ENCODE measurements at places on chromosomes 2 and 18.

GRCh38 chr2:126864861-126865260 is 33.8 kb upstream of the TEX51 start:
- no peak for DNase-seq

DNA sequence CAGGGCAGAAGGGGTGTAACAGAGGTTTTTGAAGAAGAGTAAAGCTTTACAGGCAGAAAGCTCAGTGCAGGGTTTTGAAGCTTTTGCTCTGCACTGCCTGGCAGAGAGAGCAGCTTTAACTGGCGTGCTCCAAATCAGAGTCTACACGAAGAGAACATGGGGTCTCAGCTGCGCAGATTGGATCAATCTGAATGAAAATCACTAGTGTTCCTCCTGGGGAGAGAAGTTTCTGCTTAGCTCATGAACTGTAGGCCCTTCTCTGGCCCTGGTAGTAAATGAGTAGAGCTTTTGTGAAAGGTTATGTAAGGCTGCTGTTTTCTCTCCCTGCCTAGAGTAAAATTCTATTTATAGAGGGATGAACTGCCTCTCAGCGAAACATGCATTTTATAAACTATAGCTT is 13.6 kb downstream of the DCC start:
- no peak for DNase-seq

GRCh38 chr2:146602383-146602782 is 1242.4 kb upstream of the ACVR2A start:
- no peak for DNase-seq

GRCh38 chr2:173828189-173829142 is 136.7 kb downstream of the SP3 start:
- no peak for DNase-seq

DNA sequence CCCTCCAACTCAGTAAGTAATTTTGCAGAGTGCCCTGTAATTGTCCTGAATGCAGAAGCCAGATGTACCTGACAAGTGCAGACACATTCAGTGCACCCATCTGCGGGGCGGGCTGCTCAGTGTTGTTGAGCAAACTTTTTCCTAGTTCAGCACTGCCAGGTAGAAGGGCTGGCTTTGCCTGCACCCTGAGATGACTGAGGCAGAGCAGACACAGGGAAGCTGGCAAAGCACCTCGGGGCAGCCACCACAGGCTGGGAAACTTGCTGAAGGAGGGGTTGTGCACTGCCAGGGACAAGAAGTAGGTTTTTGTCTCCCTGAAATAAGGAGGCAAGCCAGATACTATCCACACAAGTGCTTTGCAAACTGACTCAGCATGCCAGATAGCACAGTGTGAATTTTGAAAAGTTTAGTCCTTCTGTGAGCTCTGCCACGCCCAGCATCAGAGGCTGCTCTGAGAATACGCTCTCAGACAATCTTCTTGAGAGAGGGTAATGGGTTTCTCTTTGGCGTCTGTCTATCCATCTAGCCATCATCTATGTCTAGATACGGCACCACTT is 62.3 kb downstream of the SOWAHC start:
- no peak for DNase-seq

DNA sequence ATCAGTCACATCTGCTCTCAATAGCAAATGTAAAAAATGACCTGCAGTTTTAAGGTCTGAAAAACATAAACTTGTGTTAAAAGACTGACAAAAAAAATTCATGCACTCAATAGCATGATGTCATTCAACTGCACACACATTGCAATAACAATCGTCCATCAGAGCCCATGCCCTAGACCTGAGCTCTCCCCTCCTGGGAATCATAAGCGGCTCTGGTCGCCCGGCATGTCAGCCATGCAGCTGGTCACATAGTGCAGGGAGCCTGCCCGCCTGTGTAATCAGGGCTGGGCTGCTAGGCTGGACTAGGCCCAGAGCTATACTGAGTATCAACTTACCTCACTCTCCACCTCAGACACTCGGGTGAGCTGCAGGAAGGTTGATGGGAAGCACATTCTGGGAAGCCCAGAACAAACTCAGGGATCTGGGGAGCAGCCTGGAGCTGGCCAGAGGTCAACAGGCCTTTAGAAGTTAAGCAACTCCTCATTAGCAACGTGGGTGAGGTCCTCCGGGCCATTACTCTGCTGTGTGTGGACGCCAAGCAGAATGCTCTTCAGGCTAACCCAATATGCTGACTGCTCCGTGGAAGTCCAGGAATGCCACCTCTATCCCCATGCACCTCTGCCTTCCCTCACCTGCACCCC is 165.5 kb downstream of the TTC32 start:
- DNase-seq, result no peak

GRCh38 chr2:71609441-71609840 is 156.1 kb downstream of the DYSF start:
- no peak for DNase-seq

- no peak for DNase-seq
These were observed 101.0 kb downstream of the UNC80 start for GRCh38 chr2:209872675-209873074.

DNA sequence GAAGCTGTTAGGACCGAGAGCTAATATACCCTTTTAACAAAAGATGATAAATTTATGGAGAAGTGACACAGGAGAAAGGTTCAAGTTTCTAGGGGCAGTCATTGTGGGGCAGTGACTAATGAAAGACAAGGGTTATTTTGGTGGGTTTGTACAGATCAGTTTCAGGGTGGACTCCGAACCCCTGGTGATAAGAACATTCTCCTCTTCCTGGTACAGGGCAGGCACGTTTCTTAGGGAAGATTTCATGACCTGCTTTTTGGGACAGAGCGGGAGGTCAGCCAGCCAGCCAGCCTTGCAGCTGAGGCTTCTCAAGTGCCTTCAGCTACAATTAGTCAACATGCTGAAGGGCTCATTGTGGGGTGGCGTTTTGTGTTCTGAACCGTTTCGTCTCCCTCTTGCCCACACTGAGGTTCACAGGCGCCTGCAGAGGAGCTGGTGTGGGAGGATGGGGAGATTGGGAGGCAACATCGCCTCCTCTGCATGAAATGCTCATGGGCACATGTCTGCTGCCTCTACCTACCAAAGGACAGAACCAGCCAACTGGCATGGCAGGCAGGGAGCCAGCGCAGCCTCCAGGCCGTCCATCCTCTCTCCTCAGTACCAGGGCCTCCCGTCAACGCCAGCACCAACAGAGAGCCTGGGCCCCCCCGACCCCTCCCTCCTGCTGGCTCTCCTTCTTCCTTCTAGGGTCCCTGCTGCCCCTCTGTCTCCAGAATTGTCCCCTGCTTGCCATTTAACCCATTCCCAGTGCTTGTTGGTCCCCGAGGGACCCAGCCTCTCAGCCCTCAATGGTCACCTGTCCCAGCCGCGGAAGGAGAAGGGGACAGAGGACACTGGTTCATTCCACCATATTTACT is 9.6 kb downstream of the CHMP1B start:
- DNase-seq, result no peak

- DNase-seq, result no peak
These were observed 119.2 kb downstream of the CYP26B1 start for GRCh38 chr2:72028351-72028995.

- DNase-seq, result no peak
These were observed 38.0 kb downstream of the CABYR start for GRCh38 chr18:24176727-24177416.

GRCh38 chr18:5895299-5895875 is at the start of gene TMEM200C:
TSS of gene TMEM200C (minus strand) at chr18:5895522. CDS start at chr18:5892063, 3,459 bp downstream.
- DNase-seq, result no peak

- no peak for DNase-seq
These were observed 38.7 kb downstream of the STK39 start for GRCh38 chr2:168208652-168209051.
